Transverse colon (tissue), 4 donors: ENCODE measurements at places on chromosomes 3 and 15.
A peak's percentile ranks its signal among the peaks of the same experiment; 100 is the strongest.

DNA sequence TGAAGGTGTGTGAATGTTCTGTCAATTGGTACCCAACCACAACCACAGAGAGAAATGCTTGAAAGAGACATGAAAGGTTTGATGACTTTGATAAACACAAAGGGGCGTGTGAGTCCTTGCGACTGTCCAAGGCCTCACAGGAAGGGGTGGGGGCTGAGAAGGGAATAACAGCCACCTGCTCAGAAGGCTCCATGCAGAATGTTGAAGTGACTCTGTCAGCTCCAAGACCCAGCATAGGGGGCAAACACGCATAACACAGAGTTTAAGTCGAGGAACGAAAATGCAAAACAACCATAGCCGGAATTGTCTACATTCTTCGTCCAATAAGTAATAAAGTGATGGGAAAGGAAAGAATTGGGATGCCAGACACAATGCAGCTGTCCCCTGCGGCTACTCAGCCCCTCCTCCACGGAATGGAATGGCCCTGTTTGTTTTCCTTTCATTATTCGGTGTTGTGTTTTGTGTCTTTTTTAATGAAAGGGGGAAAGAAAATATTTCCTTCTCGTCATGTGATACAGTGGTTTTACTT is 19.9 kb downstream of the TMEM212 start:
- DNase-seq, result no peak

- peak; percentile 29 for DNase-seq
Measured at GRCh38 chr3:23183731-23184130, 19.4 kb upstream of the UBE2E2 start.

DNA sequence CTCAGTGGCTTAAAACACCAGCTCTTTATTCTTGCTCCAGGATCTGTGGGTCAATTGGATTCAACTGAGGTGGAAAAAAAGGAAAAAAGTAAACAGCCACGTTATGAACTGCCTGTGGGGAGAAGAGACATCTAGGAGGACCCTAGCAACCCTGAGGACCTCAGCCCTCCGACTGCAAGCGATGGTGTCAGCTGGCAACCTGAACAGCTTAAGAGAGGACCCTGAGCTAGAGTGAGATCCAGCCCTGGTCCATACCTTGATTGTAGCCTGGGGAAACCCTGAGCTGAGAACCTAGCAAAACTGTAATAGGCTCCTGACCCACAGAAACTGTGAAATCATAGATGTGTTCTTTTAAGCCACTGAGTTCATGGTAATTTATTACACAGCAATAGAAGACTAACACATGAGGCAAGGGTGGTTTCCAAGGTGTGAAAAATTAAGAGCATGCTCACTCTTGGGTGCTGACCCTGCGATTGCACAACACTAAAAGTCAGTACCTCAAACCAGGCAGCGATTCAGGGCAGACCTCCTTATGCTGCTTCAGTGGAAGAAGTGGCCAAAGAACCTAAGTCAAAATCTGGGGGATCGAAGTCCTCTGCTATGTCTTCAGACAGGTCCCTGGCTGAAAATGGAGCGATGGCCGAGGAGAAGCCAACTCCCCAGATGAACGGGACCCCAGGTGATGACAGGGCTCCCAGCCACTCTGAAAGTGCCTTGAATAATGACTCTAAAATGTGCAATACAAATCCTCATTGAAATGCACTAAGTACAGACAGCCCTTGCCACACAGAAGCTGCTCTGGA is 57.7 kb downstream of the GASK1A start:
- DNase-seq, result no peak

DNA sequence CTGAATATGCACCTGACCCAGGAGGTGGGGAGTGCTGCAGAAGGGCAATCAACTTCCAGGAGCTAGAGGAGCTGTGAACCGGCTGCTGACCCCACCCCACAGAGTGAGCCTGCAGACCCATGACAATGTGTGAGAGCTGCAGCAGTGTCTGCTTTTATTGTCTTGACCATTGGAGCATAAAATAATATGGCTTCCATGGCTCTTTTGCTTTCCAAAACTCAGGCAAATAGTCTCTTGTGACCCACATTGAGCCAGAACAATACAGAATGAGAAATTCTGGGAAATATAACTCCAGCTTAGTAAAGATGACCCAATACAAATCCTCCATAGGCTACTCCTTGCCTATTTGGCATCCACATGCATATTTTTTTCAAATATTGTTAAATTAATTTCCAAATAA is 309.6 kb downstream of the PYDC2 start:
- DNase-seq, result no peak

GRCh38 chr3:60206206-60206605 is 1045.0 kb downstream of the FHIT start:
- DNase-seq, result no peak

DNA sequence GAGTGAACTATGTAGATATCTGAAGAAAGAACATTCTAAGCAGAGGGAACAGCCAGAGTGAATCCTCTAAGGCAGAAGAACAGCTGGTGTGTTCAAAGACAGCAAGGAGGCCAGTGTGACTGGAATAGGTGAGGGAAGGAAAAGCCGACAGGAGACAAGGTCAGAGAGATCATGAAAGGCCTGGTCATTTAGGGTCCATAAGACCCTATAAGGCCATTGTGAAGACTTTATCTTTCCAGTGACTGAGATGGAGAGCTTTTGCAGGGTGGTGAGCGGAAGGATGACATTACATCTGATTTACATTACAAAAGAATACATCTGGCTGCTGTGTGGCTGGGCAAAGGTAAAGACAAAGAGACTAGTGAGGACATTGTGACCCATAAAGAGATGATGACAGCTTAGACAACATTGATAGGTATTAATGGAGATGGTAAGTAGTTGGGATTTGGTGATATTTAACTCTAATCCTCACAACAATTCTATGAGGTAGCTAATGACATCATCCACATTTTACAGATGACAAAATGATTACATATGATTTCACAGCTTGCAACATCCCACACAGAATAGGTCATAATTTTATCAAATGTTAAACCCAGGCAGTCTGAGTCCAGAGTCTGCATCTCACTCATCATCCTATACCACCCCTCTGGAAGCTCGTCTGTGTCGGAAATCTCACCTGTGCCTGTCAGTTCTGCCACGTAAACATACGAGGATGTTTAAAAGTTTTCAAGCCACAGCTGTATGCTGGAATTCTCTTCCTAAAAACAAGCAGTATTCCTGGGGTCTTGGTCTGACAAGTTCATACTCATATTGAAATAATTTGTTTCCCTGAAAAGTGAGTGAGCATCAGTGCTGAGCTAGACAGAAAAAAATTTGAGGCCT is 70.2 kb upstream of the PIK3R4 start:
- DNase-seq, result no peak

- DNase-seq, result no peak
Measured at GRCh38 chr3:174342941-174343501, 516.1 kb upstream of the NAALADL2 start.

- no peak for DNase-seq
Measured at GRCh38 chr3:56825567-56826438, 24.1 kb upstream of the ARHGEF3 start.

- DNase-seq, result peak; percentile 51
Measured at GRCh38 chr3:45599424-45599886, 4.9 kb downstream of the LIMD1 start.

DNA sequence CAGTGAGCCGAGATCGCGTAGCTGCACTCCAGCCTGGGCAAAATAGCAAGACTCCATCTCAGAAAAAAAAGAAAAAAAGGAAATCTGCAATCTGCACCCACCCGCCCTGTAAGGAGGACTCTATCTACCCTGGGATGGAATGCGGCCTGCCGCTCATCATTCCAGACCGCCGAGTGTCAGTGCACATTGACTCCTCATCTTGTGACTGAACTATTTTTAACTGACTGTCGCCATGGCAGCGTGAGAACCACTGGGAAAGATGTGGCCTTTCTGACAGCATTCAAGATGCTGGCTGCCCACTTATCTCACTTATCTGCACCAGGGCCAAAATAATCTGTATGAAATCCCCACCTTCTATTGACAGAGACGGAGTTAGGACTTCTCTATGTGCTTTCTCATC is 38.8 kb upstream of the ANKRD34C start:
- no peak for DNase-seq

DNA sequence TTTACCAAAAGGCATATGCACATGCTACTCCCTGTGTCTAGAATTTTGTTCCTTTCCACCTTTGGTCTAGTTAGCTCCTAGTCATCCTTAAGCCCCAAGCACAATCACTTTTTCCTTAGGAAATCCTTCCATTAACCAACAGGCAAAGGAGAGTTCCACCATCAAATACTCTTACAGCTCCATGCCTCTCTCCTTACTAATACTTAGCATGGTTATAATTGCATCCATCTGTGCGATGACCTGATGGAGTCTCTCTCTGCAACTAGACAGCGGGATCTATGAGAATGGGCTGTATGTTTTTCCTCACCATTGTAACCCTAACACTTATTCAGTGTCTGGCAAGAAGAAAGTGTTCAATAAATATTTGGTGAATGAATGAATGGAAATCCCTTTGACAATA is 69.3 kb upstream of the SMAD3 start:
- DNase-seq, result no peak

DNA sequence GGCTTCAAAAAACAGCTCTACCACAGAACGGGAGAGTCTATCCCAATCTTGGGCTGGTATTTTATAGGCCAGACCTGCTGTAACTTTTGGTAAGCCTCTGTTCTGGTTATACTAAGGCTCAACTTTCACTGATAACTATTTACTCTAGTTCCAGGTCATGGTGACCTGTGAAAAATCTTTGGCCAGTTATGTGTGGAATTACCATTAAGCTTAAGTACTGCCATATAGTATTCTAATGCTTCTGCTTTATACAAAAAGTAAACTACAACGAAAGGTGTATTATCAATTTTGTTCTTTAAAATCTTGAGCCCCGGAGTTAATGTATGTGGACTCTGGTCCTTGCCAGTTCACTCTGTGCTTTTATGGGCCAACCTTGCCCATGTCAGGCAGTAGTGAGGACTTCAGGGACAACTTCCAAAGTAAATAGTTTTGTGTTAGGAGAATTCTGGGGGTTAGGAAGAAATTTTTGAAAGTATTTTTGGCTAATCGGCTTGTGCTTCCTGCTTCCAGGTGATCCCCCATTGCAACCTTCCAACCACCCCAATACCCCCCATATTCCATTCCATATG is 6.4 kb downstream of the SIAH2 start:
- DNase-seq, result peak; percentile 45

GRCh38 chr3:113695786-113696645 is at the start of gene USF3:
USF3 (minus strand) TSS chr3:113696642; CDS start chr3:113674878, 21,764 bp downstream.
- DNase-seq, result peak; percentile 83

DNA sequence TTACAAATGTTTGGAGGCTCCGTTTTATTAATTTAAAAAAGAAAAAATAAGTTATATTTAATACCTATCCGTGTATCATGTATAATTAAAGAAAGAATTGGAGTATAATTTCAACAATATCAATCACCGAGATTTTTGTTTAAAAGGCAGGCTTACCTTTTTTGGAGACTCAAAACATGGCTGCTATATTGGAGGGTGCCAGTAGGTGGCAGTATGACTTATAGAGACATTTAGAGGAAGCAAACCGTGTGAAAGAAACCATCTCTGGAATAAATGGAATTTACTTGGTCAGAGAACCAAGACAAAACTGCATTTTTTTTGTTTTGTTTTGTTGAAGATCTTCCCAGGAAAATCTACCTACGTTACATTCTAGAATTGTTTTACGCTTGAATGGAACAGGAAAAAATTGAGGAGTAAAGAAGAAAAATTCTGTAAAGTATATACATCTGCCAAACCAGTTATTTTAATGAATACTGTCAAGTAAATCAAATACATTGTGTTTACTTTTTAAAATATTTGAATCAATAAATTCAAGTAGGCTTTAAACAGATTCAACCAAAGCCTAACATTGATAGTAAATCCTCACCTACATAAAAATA is 802.6 kb upstream of the ALCAM start:
- DNase-seq, result peak; percentile 53

DNA sequence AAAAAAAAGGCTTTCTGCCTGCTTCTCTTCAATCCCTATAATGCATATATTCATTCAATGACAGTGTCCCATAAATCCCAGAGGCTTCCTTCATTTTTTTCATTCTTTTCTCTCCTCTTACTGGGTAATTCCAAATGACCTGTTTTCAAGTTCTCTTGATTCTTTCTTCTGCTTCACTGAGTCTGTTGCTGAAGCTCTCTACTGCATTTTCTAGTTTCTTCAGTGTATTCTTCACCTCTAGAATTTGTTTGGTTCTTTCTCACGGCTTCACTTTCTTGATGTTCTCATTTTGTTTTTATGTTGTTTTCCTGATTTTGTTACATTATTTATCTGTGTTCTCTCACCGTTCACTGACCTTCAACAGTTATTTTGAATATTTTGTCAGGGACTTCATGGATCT is 141.6 kb downstream of the SCAPER start:
- no peak for DNase-seq
